LoVo (cell line): ENCODE measurements at places on chromosomes 16 and 17.

DNA sequence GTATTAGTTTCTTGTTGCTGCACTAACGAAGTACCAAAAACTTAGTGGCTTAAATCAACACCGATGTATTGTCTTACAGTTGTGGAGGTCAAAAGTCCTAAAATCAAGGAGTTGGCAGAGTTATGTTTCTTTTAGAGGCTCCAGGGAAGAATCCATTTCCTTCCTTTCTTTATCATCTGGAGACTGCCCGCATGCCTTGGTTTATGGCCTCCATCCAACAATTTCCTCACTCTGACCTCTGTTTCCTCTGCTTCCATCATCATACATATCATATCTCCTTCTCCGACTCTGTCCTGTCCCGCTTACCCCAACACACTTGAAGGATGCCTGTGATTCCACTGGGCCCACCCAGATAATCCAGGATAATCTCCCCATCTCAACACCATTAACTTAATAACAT is 627.8 kb downstream of the KCNJ2 start:
- DNase-seq, result no peak

- DNase-seq, result no peak
These were observed 20.8 kb upstream of the TBX2 start for GRCh38 chr17:61378658-61379456.

- DNase-seq, result no peak
These were observed 154.4 kb downstream of the ABCA8 start for GRCh38 chr17:68800751-68801150.

DNA sequence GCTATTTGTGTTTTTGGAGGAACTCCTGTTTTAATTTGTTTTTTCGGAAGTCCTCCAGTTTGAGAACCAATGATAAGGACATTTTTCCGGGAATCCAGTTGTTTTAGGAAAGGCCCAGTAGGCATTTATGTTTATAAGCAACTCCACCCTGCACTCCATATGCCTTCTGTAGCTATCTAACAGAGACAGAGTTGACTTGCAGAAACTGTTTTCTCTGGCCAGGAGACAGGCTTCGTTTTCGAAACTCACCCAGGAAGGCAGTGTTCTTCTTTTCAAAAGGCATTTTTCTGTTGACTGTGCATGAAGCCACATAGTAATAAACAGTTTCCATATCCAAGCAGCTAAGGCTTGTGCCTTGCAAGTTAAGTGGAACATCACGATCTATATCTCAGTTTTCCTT is 587.1 kb downstream of the WWOX start:
- no peak for DNase-seq

DNA sequence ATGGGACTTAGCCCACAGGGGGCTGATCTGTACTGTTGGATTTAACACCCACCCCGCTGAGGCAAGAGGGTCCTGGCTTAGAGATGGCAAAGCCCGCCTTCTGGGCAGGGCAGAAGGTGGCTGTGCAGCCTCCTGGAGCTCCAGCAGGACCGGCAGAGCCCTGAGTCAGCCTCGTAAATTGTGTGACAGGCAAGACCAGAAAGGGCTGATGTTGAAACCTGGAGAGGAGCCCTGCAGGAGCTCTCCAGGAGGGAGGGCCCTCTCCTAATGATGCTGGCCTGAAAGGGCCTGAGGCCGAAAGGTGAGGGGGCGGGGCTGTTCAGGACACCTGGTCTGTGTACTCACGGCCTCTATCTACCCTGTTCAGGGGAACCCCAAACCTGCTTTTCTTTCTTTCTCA is 22.5 kb upstream of the MYO15B start:
- DNase-seq, result no peak

- no peak for DNase-seq
These were observed 2.4 kb upstream of the TACO1 start for GRCh38 chr17:63598281-63598680.
